Central memory CD8-positive, alpha-beta T cell (primary cell): ENCODE measurements at places on chromosomes 7 and 10.

GRCh38 chr7:25863729-25864110 is 288.3 kb upstream of the NFE2L3 start:
- peak overlapping the region; percentile 53 for H3K27ac ChIP-seq
- peaks cover 13% of the 10 kb centered on the region for H3K27me3 ChIP-seq
- DNase-seq: no peak

DNA sequence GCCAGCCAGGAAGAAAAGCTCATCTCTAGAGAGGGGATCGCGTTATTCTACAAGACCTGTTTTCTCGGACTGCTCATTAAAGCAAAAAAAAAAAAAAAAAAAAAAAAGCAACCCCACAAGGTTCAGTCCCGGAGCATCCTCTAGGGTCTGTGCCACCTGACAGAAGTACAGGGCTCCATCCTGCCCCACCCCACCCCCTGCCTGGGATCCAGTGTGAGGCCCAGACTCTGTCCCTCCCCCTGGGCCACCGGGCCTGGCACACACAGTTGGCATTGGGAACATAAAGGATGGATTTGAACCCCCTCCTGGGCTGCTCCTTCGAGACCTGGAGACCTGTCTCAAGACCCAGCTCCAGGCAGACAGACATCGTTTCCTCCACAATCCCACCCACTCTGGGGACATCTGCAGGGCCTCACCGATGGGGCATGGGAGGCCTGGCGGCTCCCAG is 688 bp downstream of the ORAI2 start:
- H3K4me3 ChIP-seq: peak overlapping the region; percentile 80
- H3K27ac ChIP-seq: peak overlapping the region; percentile 81
- H3K36me3 ChIP-seq: peaks cover 32% of the 10 kb centered on the region
- peaks cover 44% of the 10 kb centered on the region for H3K4me1 ChIP-seq
- no peaks in the 10 kb centered on the region for H3K27me3 ChIP-seq
- no peak for DNase-seq

GRCh38 chr10:123571978-123572377 is 94.2 kb upstream of the GPR26 start:
- no peak for DNase-seq
- no peak overlapping the region for H3K27ac ChIP-seq
- H3K27me3 ChIP-seq: peaks cover 85% of the 10 kb centered on the region
- H3K4me1 ChIP-seq: no peaks in the 10 kb centered on the region
- no peak overlapping the region for H3K4me3 ChIP-seq

GRCh38 chr7:125184801-125185200 is 255.2 kb upstream of the POT1 start:
- H3K36me3 ChIP-seq: peaks cover 1% of the 10 kb centered on the region
- no peaks in the 10 kb centered on the region for H3K4me1 ChIP-seq
- no peak overlapping the region for H3K4me3 ChIP-seq
- no peak for DNase-seq
- no peak overlapping the region for H3K27ac ChIP-seq
- no peaks in the 10 kb centered on the region for H3K27me3 ChIP-seq

- peaks cover 5% of the 10 kb centered on the region for H3K4me1 ChIP-seq
- no peak overlapping the region for H3K4me3 ChIP-seq
- H3K27ac ChIP-seq: no peak overlapping the region
- DNase-seq: no peak
- peaks cover 5% of the 10 kb centered on the region for H3K36me3 ChIP-seq
Measured at GRCh38 chr10:132765435-132765834, 20.5 kb downstream of the NKX6-2 start.

DNA sequence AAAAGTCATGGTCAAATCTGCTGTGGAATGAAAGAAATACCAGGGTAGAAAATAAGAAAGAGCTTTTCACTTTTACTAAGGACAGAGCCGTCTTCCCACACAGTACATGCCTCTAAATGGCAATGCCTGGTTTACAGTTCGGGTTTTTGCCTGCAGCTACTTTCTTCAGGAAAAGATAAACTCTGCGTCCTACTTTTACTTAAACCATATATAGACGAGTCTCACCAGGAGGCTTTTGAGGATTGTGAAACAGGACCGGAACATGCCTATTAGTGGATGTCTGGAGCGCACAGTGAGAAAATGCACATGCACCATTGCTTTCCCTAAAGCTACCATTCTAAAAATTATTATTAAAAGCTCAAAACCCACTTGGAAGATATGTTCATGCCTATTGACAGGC is 70.5 kb downstream of the KLF6 start:
- H3K36me3 ChIP-seq: peaks cover 1% of the 10 kb centered on the region
- no peak overlapping the region for H3K27ac ChIP-seq
- no peak overlapping the region for H3K4me3 ChIP-seq

- DNase-seq: no peak
- H3K4me1 ChIP-seq: no peaks in the 10 kb centered on the region
- H3K27ac ChIP-seq: no peak overlapping the region
- no peaks in the 10 kb centered on the region for H3K27me3 ChIP-seq
- no peak overlapping the region for H3K4me3 ChIP-seq
- H3K36me3 ChIP-seq: no peaks in the 10 kb centered on the region
Measured at GRCh38 chr10:38003588-38003987, 6.9 kb upstream of the ZNF33A start.

DNA sequence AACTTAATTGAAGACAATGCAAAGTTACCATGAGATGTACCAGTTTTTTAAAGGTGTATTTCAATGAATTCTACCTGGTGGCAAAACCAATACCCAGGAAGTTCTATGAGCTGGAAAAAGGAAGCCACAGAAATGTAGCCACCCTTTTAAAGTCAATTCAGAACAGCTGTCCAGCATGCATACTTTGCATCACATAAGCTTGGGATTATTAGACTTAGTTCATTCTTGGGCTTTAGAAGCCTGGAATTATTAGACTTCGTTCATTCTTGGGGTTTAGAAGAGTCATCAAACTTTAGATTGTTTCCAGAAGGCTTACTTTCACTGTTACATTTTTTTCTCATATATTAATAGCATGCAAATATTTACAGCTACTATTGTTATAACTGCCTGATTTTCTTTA is 20.9 kb downstream of the SLC25A13 start:
- no peaks in the 10 kb centered on the region for H3K27me3 ChIP-seq
- no peak overlapping the region for H3K27ac ChIP-seq
- no peak overlapping the region for H3K4me3 ChIP-seq
- DNase-seq: no peak
- peaks cover 14% of the 10 kb centered on the region for H3K4me1 ChIP-seq
- no peaks in the 10 kb centered on the region for H3K36me3 ChIP-seq

GRCh38 chr10:28020993-28021982 is 22.4 kb upstream of the ODAD2 start:
- H3K4me1 ChIP-seq: no peaks in the 10 kb centered on the region
- DNase-seq: no peak
- no peak overlapping the region for H3K4me3 ChIP-seq
- peaks cover 42% of the 10 kb centered on the region for H3K27me3 ChIP-seq
- H3K36me3 ChIP-seq: no peaks in the 10 kb centered on the region

DNA sequence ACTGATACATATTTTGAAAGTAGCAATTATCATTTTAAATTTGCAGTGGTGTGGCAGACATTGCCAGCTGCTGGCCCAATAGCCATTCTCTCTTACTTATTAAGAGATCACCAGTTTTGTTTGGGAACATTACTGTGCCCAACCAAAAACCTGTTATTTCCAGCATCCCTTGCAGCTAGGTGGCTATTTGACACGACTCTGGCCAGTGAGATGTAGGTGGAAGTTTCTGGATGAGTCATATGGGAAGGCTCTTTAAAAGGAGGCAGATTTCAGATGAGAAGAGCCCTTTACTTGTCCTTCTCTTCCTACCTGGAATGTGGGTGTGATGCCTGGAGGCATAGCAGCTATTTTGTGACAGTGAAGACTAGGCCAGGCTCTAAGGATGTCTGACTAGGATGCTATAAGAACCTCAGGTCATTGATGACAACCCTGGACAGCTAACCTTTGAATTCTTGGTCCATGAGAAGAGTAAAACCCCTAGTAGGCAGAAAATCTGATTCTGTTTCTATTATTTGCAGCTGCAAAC is 77.9 kb downstream of the CARD11 start:
- H3K4me1 ChIP-seq: peaks cover 33% of the 10 kb centered on the region
- no peak for DNase-seq
- H3K36me3 ChIP-seq: peaks cover 8% of the 10 kb centered on the region

DNA sequence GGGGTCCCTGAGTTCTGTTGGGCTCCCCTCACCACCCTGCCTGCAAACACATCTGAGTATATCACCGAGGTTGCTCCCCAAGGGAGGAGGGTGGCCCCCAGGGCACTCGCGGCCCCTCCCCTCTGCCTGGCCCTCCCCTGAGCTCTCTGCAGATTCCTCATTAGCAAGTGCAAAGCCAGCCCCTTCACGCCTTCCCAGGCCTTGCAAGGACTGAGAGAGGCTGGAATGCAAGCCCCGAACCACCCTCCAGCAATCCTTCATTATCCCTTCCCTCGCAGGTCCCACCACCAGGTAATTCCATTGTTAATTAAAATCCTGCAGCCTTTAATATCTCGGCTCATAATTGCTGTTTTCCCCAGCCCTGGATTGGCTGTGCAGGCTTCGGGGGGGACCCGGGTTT is 35.3 kb upstream of the MYL10 start:
- H3K36me3 ChIP-seq: no peaks in the 10 kb centered on the region
- H3K27me3 ChIP-seq: peaks cover 35% of the 10 kb centered on the region
- no peak for DNase-seq
- no peak overlapping the region for H3K4me3 ChIP-seq
- H3K4me1 ChIP-seq: no peaks in the 10 kb centered on the region

GRCh38 chr7:135151533-135151932 is 3.7 kb downstream of the TMEM140 start:
- H3K4me1 ChIP-seq: peaks cover 75% of the 10 kb centered on the region
- peak overlapping the region; percentile 31 for H3K4me3 ChIP-seq
- no peaks in the 10 kb centered on the region for H3K27me3 ChIP-seq
- no peak for DNase-seq

DNA sequence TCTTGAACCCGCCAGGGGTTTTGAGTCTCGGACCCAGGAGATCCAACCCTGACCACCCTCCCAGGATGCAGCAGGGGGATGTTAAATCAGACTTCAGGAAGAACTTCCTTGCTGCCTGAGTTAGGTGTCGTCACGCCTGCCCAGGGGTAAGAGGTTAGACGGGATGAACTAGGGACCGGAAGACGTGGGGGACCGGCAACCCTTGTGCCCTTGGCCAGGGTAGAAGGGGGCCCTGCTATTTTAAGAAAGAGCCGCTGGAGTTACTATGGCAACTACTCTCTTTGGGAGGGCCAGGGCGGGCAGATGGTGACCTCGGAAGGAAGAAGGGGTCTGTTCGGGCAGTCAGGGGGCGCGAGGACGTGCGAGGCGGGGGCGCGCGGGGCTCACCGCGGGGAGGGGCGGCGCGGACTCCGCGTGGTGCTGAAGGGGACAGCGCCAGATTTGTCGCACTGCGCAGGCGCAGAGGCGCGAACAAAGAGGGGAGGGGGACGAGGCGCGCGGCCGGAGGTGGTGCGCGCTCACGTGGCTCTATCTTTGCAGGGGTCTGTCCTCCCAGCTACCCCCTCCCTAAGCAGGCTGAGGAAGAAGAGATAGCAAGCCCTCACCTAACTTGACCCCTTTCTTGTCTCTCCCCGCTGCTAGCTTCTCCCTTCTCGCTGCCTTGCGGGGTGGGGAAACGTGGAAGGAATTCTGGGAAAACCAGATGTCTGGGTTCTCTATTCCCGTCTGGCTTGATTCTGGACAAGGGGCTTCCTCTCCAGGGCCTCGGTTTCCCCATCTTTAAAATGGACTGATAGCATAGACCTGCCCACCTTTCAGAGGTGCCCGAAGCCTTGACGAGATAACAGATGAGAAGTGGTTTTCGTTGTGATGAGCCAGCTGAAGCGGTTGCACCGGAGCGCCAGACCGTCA is 940 bp upstream of the PSD start:
- peak overlapping the region; percentile 41 for H3K27ac ChIP-seq
- DNase-seq: peak; percentile 39
- H3K27me3 ChIP-seq: peaks cover 40% of the 10 kb centered on the region
- peaks cover 23% of the 10 kb centered on the region for H3K36me3 ChIP-seq

GRCh38 chr10:27407271-27407670 is 96.8 kb upstream of the RAB18 start:
- no peaks in the 10 kb centered on the region for H3K4me1 ChIP-seq
- peaks cover 33% of the 10 kb centered on the region for H3K27me3 ChIP-seq
- H3K27ac ChIP-seq: no peak overlapping the region
- no peak for DNase-seq
- no peaks in the 10 kb centered on the region for H3K36me3 ChIP-seq
- no peak overlapping the region for H3K4me3 ChIP-seq

DNA sequence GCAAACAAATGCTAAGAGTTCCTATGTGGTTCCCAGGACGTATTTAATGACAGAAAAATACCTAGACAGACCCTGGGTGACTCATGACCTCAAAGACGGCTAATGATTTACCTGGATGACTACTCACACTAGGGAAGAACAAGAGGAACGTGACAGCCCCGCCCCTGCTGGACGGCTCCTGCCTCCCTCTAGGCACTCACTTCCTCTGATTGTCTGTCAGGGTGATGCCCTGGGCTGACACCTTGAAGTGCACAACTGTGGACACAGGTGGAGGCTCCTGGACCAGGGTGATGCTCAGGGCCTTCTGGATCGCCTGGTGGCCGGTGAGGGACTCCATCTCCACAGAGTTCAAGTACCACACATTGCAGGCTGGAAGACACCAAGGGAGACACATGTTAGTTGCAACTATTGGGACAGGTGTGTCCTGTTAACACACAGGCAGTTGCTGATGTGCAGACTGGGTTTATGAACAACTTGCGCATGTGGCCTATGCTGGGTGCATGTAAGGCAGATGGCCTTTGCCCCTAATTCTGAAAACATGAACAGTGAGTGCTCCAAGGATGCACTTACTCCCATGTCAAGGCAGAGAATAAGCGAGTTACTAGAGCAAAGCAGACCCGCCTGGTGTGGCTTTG is 298.3 kb downstream of the TNS3 start:
- no peak overlapping the region for H3K4me3 ChIP-seq
- no peaks in the 10 kb centered on the region for H3K4me1 ChIP-seq
- no peaks in the 10 kb centered on the region for H3K36me3 ChIP-seq
- no peak for DNase-seq
- H3K27ac ChIP-seq: no peak overlapping the region
- H3K27me3 ChIP-seq: no peaks in the 10 kb centered on the region

GRCh38 chr7:55280031-55280454 is 85.1 kb upstream of the LANCL2 start:
- no peak overlapping the region for H3K4me3 ChIP-seq
- no peaks in the 10 kb centered on the region for H3K36me3 ChIP-seq
- peaks cover 10% of the 10 kb centered on the region for H3K4me1 ChIP-seq
- no peaks in the 10 kb centered on the region for H3K27me3 ChIP-seq
- H3K27ac ChIP-seq: peak overlapping the region; percentile 73
- DNase-seq: peak; percentile 33

- H3K27ac ChIP-seq: no peak overlapping the region
- no peak overlapping the region for H3K4me3 ChIP-seq
- DNase-seq: no peak
- H3K36me3 ChIP-seq: no peaks in the 10 kb centered on the region
Measured at GRCh38 chr10:122103592-122103991, 114.6 kb downstream of the TACC2 start.

DNA sequence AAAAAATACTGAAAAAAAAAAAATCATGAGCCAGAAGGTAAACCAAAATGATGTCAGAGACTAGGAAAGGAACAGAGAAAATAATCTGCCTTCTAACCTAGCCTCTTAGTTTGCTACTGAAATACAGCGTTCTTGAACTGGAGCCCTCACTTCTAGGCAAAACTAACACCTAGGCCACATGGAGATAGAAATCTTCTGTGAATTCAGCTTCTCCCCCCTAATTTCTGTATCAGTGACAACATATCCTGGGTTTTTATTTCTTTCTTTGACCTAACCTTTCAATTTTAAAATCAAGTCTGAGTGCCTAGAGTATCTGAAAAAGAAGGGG is 100.1 kb upstream of the GLCCI1 start:
- H3K4me3 ChIP-seq: no peak overlapping the region
- no peaks in the 10 kb centered on the region for H3K27me3 ChIP-seq
- peaks cover 1% of the 10 kb centered on the region for H3K36me3 ChIP-seq

GRCh38 chr7:92697414-92697813 is 107.2 kb upstream of the FAM133B start:
- H3K4me1 ChIP-seq: peaks cover 7% of the 10 kb centered on the region
- no peak overlapping the region for H3K4me3 ChIP-seq
- no peak overlapping the region for H3K27ac ChIP-seq
- DNase-seq: no peak
- peaks cover 5% of the 10 kb centered on the region for H3K36me3 ChIP-seq
- H3K27me3 ChIP-seq: no peaks in the 10 kb centered on the region
